Renal cortex interstitium (tissue), 15 donors: ENCODE measurements at places on chromosomes 6 and 20. TPM values are rescaled to one million over a fixed set of nuclear protein-coding genes. Genes with fewer than 3 reads are reported as not detected.

Gene SLC32A1
- 1.4 TPM for polyA plus RNA-seq

Gene OR12D3
- not detected for polyA plus RNA-seq

Gene TFAP2A
- polyA plus RNA-seq: 33.6 TPM

DNA sequence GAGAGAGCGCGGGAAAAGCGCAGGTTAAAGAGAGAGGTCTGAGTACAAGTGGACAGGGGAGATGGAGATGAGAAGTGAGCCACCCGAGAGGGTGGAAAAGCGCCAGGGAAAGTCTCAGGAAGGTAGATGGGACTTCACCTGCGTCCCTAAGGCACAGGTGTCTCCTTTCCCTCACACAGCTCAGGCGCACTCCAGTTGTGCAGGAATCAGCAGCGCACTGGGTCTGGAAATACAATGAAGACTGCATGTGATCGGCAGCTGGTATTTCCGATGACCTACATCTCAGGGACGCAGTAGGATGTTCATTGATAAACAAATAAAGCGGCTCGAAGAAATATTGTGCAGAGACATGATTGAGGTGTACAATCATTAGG lies 432 bp upstream of the KHDRBS2 start:
- DNase-seq: no peak

- no peak for DNase-seq
Measured at GRCh38 chr6:74250161-74250818, 554.3 kb downstream of the CD109 start.

- DNase-seq: no peak
Measured at GRCh38 chr6:152004896-152005295, 197.4 kb downstream of the ESR1 start.

DNA sequence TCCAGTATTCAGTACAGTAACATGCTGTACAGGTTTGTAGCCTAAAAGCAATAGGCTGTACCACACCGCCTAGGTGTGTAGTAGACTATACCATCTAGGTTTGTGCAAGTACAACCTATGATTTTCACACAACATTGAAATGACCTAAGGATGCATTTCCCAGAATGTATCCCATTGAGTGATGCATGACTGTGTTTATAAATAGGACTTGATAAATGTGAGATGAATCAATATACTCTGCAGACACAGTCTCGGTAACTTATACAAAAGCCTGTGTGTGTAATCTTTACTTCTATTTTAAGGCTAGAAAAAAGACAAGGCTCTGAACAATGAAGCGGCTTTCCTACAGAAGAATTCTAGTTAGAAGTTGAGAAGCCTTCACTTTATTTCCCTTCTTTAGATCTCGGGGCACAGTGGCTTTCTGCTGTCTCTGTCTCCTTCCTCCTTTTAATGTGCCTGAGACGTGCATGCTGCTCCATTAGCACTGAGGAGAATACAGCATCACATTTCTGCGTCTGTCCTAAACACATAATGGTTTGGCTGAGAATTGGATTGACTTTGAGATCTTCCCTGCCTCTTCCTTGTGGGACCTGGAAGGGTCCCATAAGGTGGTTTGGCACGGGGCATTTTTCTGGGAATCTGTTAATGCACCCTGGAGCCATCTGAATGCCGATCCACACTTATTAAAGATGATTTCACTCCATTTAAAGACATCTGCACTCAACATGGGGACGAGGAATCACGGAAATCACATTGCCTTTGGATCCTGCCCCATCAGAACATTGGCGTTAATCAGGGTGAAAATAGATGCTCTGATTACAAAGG lies 112.5 kb downstream of the SCML4 start:
- no peak for DNase-seq

DNA sequence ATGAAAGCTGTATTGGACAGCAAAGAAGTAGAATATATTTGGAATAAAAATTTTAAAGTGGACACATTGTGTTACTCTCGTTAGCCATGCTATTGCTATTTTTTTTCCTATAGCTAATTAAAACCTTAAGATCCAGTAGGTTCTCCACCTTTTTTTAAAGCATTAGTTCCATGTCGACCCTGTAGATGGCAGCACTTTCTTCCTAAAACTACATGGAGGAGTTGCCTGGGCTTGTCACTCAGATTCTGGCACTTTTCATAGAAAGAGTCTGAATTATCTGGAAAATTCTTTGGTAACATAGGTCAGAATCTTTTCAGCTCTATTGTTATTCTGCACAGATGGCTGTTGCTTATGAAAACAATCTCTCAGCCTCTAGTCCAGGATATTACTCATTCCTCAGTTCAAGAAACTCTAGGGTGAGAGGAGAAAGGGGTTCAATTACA lies 42.0 kb upstream of the ESR1 start:
- DNase-seq: peak; percentile 48

- DNase-seq: no peak
Measured at GRCh38 chr6:129790785-129791184, 70.3 kb downstream of the TMEM244 start.

GRCh38 chr6:14259594-14260152 lies 142.1 kb downstream of the CD83 start:
- no peak for DNase-seq

DNA sequence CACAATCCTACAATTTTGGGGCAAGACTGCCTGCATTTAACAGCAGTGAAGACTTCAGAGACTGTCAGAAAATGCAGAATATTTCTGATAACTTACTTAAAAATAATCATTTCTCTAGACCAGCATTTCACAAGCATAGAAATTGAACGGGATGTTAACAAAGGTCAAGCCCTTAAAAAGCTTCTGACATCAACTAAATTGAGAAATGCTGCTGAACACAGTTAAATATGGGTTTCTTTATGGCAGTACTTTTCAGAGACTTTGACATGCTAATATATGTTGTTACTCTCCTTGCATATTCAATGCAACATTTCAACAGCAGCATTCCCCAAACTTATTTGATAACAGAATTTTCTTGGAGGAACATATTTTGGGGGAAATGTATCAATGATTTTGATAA lies 84.5 kb downstream of the KIF13A start:
- DNase-seq: no peak
